ENCODE measurements at places on chromosomes 6 and 20.
A peak's percentile ranks its signal among the peaks of the same experiment; 100 is the strongest.

GRCh38 chr6:135877666-135878065 lies 26.2 kb downstream of the PDE7B start:
- no peak overlapping the region for H3K27ac ChIP-seq
- DNase-seq: no peak
- H3K4me1 ChIP-seq: peaks cover 46% of the 10 kb centered on the region

DNA sequence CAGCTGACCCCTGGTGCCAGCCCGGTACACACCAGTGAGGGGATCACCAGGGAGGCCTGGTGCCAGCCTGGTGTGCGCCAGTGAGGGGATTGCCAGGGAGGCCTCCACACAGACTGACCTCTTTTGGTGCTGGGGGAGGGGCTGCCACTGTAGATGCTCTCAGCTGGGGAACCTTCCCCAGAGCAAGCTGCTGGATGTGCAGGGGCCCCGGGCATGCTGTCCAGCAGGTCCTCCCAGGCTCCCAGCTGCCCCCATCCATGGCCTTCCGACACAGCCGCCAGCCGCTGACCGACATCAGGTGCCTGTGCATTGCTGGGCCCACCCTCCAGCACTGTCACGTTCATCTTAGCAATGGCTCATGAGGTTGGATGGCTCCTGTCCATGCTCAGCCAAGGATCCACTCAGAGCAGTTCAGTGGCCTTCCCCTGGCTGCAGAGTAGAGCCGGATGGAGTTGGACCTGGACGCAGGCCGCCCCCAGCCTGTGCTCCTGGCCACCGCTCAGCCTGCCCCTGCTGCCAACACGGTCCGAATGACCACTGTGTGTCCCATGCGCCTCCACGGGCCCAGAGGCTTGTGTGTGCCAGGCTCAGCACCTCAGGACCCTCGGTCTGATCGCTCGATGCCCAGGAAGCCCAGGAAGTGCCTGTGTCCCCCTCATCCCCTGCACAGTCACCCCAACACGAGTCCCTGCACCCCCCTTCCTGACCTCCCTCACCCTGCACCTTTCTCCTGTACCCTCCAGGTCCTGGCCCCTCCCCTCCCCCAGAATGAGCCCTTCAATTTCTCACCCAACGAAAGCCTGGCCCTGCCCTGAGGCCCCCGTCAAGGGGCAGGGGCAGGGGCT lies 95.7 kb downstream of the YTHDF1 start:
- peaks cover 11% of the 10 kb centered on the region for H3K27me3 ChIP-seq
- DNase-seq: no peak
- no peak overlapping the region for H3K27ac ChIP-seq
- H3K36me3 ChIP-seq: no peaks in the 10 kb centered on the region

DNA sequence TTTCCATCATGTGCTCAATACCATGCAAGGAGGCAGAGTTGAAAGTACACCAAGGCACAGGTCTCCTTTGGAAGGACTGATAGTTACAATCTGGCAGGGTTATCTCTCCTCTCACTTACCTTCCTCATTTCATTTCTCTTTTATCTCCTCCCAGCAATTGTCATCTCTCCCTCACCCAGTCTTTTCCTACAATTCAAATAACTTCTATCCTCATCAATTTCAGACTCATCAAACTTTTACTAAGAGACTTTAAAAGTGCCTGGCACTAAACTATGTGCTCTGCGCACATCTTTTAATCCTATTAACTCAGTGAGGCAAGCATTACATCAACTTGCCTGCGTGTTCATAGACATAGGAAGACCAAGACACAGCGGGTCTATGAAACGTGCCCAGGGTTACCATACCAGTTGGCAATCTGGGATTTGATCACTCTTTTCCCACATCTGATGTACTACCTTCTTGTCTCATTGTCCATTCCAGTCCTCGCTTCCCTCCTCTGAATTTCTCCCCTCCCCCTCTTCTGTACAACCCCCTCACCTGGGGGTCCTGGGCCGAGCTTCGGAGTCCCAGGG lies 1.2 kb downstream of the VARS1 start:
- H3K27ac ChIP-seq: peak overlapping the region; percentile 67
- peaks cover 30% of the 10 kb centered on the region for H3K36me3 ChIP-seq
- peaks cover 42% of the 10 kb centered on the region for H3K4me1 ChIP-seq
- no peaks in the 10 kb centered on the region for H3K27me3 ChIP-seq
- H3K4me3 ChIP-seq: peak overlapping the region; percentile 81

- no peaks in the 10 kb centered on the region for H3K4me1 ChIP-seq
- no peak overlapping the region for H3K4me3 ChIP-seq
- H3K27ac ChIP-seq: no peak overlapping the region
- no peaks in the 10 kb centered on the region for H3K27me3 ChIP-seq
- H3K36me3 ChIP-seq: no peaks in the 10 kb centered on the region
These were observed 560.0 kb downstream of the C6orf118 start for GRCh38 chr6:164749221-164750064.

All from activated naive CD8-positive, alpha-beta T cell treated with anti-CD3 and anti-CD28 coated beads for 36 hours (primary cell).